CD4-positive, alpha-beta T cell treated with Interleukin-10 for 1 hour (primary cell): ENCODE measurements at places on chromosomes 6 and 20.

DNA sequence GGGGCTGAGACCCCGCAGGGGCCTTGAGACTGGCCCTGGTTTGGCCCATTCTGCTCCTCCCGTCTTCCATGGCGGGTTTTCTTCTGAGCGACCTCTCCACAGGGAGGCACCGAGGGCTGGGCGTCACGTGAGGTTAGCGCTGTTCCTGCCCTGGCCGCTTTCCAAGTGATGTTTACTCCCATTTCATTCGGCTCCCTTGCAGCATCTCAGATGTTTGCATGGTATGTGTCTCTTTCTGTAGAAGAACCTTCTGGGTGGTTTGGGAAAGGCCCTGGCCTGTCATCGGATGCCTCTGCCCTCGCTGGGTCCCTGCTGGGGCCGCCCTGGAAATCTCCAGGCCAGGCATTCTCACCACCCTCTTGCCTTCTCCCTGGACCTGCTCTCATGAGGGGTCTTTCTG is 17.3 kb downstream of the RAMACL start:
- DNase-seq, result no peak

- no peak for DNase-seq
These were observed 25.6 kb downstream of the L3MBTL1 start for GRCh38 chr20:43533060-43533459.

- no peak for DNase-seq
These were observed 46.2 kb downstream of the EDN1 start for GRCh38 chr6:12336121-12336971.

DNA sequence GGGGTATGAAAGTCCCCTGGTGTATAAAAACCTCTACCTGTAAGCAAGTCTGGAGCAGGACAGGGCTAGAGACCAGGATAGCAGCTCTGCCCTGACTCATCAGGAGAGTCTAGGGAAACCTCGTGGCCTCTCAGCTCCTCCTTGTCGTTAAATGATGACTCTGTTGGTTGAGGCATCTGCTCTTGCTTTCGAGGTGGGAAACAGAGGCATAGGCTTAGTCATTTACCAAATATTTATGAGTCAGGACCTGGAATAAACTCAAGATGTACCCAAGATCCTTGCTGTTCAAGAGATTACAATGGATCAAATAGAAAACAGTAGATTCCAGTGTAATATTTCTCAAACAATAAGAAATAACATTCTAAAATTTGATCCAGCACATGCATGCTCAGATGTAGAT is 5.5 kb downstream of the MANBAL start:
- DNase-seq, result no peak

DNA sequence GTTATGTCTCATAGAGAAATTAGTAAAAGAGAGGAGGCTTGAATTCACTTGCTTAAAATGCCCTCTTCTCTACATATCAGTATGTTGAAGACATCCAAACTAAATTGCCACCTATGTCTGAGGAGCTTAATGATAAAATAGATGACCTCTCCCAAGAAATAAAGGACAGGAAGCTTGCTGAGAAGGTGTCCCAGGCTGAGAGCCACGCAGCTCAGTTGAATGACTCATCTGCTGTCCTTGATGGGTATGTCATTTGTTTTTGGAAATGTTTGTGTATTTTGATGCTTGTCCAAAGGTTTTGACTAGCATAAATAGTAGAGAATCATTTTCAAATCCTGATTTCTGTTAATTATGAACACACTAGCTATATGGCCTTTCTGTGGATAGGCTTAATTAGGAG is 307.7 kb downstream of the ARHGAP18 start:
- DNase-seq, result no peak

DNA sequence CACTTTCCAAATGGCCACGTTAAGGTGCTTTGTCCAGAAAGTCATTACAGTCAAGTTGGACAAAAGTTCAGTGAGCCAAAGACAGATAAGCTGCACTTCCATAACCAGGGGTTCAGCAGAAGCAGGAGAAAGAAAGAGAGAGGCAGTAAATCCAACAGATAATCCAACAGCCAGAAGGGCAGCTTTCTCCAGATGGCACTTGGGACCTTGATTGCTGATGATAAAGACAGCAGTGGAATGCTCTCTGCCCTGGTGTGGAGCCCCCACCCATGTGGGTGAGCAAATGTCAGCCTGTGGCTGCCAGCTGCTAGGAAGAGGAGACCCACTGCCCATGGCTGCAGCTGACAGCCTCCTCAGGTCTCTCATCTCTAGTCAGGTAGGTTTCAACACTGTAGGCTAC is 18.7 kb upstream of the NRSN1 start:
- no peak for DNase-seq

GRCh38 chr20:48186915-48187314 is 401.6 kb upstream of the SULF2 start:
- no peak for DNase-seq

DNA sequence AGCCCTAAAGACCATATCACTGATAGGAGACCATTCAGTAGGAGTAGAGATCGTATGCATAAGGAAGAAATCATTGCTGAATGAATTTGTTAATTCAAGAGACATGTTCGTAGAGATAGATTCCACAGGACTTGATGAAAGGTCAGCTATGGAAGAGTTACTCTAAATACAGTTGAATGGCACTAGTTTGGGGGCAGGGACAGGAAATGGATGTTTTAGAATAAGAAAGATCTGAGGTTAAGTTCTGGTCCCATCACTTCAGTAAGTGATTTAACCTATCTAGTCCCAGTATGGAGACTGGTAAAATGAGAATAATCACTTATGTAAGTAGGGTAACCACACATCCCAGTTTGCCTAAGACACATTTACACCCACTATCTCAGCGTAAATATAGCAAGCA is 2.9 kb upstream of the BFSP1 start:
- DNase-seq, result no peak

GRCh38 chr20:20440481-20440880 is 72.6 kb downstream of the INSM1 start:
- no peak for DNase-seq

GRCh38 chr6:37552267-37552666 is 52.6 kb upstream of the CCDC167 start:
- DNase-seq, result no peak

DNA sequence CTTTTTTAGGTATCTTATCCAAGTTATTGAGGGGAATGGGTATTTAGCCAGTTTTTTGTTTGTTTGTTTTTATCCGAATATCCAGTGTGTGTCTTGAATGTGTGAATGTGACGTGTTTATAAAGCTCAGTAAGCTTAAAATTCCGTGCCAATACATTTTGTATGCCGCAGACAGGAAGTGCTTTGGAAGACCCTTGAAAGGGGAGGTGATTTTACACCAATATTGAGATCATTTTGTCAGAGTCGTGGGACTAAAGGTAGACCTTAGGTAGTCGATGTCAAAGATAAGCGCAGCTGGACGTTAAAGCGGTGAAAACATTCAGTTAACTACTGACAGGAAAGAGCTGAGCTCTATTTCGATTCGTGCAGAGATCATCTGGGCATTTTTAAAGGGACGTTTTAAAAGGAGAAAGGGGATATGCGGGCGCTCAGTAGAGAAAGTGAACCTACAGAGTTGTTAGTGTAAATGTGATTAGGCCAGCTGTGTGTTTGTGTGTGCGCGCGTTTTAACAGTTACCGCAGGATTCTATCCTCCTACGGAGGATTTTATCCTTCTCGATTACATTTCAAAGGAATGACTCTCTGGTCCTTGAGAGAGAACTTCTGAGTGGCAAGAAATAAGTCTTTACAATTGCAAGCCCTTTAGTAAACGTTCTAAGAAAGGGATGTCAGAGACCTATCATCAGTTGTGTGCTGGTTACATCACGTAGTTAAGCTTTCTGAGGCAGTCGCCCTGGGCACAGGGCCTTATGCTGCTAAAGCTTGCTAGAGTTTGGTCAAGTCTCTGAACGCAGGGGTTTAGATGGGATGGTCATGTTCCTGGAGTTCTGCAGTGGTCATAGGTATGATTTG is 625 bp upstream of the ECHDC1 start:
- DNase-seq, result peak; percentile 25

DNA sequence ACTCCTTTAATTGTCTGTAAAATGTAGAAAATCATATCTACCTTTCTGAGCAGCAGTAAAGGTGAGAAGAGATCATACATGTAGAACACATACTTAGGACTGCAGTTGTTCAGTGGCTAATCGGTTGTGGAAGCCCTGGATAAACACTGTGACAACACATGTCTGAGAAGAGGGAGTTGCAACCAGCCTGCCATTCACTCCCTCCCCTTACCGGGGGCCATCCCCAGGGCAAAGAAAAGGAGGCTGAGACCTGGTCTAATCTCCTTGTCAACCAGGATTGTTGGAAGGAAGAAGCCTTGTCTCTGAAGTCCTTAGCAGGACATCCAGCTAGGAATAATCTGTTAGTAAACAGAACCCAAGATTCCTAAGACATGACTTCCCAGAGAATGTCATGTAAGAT is 462.5 kb upstream of the AGPAT4 start:
- DNase-seq, result no peak

DNA sequence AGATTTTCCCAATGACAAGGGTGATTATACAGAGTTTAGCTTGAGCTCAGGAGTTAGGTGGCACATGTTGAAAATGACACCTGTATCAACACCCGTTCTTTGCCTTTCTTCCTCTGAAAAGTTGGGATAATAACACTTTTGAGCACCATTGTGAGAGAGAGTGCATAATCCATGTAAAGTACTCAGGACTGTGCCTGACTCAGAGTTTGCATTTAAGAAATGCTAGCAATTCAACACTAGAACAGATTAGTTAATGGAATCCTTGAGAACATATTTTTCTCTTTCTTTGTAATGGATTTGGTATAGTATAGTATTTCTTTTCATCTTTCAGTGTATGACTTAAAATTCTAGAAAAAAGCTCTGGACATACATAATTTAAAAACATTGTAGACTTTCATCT is 449.2 kb downstream of the GJA1 start:
- DNase-seq, result no peak

DNA sequence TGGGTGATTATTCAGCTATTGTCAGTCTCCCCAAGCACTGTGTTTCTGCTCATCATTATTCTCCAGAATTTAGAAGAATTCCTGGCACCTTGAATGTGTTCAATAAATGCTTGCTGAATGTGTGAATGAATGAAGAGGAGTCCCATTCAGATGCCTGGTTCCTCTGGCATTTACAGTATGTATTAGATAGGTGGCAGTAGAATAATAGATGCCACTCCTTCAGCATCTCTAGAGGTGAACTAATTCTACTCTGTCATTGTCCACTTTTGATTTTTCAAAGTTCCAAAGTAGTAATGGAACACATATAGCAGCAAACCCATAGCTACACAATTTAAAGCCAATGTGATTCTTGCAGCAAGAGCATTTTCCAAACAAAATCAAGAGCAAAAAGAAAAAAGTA is 118.9 kb upstream of the CEP162 start:
- DNase-seq, result no peak

DNA sequence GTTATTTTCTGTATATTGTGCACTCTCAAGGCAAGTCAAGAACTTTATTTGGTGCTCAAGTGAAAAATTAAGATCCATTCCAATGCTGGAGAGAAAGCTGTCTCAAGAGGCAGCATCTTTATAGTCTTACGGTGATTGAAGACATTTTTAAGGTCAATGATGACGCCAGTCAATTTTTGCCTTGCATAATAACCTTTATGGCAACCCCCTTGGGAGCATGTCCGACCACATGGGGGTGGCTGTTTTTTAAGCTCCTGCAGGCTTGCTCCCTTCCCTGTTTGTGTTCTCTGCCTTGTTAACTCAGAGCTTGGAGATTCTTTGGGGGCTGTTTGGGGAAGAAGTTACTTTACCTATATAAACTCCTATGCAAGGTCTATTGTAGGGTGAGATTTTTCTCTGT is 109.6 kb upstream of the FERMT1 start:
- DNase-seq, result no peak

GRCh38 chr6:4130357-4130987 is 4.9 kb downstream of the ECI2 start:
- DNase-seq, result no peak

DNA sequence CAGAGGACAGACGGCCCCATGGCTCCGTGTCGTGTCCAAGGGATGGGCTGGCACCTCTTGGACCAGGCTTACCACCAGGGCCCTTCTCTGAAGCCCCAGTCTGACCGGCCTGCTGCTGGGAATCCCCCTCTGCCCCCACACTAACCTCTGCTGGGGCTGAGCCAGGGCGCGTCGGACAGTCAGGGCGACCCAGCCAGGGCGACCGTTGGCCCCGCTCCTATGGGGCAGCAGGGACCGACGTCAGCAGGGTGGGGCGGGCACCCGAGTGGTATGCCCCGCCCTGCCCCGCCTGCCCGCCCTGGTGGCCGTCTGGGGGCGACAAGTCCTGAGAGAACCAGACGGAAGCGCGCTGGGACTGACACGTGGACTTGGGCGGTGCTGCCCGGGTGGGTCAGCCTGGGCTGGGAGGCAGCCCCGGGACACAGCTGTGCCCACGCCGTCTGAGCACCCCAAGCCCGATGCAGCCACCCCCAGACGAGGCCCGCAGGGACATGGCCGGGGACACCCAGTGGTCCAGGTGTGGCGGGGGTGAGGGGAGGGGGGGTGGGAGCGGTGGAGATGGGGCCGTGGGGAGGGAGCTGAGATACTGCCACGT is at the start of gene SLC17A9:
SLC17A9 (plus strand) TSS at position 337 of the 595 bp plus-strand sequence; CDS start at position 459, 122 bp downstream.
- peak; percentile 51 for DNase-seq

DNA sequence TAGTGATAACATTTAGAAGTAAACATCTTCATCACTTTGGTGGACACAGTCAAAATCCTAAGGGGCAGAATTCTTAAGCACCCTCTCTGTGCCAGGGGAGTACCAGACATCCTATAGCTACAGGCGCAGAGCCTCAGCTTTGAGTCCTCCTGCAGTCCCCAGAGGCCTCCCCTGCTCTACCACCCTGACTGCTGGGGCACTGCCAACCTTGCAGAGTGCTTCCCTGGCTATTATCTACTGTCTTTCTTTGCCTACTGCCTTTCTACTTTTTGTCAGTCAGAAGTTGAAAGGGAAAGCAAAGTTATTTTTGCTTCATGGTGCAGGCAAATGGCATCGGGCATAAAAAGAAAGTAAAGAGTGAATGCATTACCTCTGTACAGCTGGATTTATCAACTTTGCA is 80.1 kb downstream of the AIG1 start:
- no peak for DNase-seq
